Caco-2 (cell line): ENCODE measurements at places on chromosomes 5 and 9. TPM values are rescaled to one million over a fixed set of nuclear protein-coding genes. Genes with fewer than 3 reads are reported as not detected.

PDZD2 gene
- total RNA-seq: 0.16 and 0.91 TPM in 2 replicates

HABP4 gene
- 24.8 and 26.7 TPM in 2 replicates for total RNA-seq

FOXD4L5 gene
- total RNA-seq: 0.25 and 0.42 TPM in 2 replicates

DNA sequence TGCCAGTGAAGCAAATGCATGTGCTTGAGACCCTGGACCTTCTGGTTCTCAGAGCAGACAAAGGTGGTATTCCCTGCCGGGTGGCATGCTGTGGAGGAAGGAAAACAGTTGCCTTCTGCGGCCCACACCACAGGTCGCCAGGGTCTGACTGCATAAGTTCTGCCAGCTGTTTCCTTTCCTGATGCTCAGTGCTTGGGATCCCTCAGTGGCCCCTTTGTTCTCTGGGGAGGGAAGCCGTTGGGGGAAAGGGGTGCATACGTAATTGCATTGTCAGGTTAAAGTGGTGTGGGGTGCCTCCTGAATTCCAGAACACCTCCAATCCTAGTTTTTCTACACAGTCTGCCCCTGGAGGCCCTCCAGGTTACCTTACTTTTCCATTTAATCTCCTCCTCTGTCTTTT lies 43.1 kb upstream of the SLC2A8 start:
- no peak for DNase-seq

GRCh38 chr9:114336157-114336556 lies 6.5 kb downstream of the ORM2 start:
- DNase-seq: no peak

DNA sequence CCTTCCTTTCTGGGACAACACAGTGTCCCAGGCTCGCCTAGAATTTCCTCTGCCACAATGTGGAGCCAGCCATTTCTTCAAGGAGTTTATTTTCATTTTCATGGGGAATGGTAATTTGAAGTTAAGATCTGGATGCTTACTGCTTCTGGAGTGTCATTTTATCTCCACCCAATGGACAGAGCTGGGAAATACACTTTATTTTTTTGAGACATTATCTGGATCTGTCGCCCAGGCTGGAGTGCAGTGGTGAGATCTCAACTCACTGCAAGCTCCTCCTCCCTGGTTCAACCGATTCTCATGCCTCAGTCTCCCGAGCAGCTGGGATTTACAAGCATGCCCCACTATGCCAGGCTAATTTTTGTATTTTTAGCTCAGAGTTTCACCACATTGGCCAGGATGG lies 12.7 kb upstream of the THG1L start:
- peak; percentile 64 for DNase-seq

GRCh38 chr5:59999056-59999455 lies 105.5 kb upstream of the PDE4D start:
- DNase-seq: no peak

GRCh38 chr5:146111409-146111808 lies 6.0 kb upstream of the PLAC8L1 start:
- no peak for DNase-seq

GRCh38 chr5:78419396-78419795 lies 59.0 kb downstream of the SCAMP1 start:
- no peak for DNase-seq

DNA sequence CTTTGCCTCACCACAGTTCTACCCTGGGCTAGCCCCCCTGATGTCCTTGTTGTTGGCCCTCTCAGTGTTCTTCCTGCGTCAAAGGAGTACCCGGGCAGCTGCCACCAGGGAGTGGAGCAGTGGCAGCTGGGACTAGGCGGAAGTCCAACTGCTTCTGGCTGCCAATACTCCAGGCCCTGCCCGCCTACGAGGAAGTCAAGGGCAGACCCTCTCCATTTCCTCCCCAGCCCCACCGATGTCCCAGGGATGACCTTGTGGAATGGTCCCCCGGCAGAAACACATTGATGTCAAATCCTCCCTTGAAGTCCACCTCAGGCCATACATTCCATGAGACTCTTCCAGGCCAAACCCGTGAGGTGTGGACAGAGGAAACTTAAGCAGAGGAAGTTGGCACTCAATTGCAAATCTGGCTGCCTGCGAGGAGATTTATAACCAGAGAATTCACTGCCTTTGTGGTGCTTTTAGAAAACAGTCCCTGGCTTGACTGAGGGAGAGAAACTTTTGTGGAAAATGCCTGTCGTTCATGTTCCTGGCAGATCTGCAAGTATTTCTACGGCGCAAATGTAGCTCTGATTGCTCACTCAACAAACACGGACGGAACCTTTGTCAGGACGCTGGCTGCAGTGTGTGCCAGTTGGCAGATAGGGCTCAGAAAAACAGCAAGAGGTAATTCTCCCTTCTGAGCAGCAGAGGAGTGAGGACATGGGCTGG lies 339.7 kb downstream of the RAB3C start:
- DNase-seq: no peak

GRCh38 chr5:149195962-149196361 lies 54.7 kb downstream of the ABLIM3 start:
- DNase-seq: no peak

- DNase-seq: no peak
These were observed 46.0 kb upstream of the COL15A1 start for GRCh38 chr9:98897745-98898144.

GRCh38 chr5:128169401-128170017 lies 85.9 kb downstream of the SLC12A2 start:
- DNase-seq: no peak

DNA sequence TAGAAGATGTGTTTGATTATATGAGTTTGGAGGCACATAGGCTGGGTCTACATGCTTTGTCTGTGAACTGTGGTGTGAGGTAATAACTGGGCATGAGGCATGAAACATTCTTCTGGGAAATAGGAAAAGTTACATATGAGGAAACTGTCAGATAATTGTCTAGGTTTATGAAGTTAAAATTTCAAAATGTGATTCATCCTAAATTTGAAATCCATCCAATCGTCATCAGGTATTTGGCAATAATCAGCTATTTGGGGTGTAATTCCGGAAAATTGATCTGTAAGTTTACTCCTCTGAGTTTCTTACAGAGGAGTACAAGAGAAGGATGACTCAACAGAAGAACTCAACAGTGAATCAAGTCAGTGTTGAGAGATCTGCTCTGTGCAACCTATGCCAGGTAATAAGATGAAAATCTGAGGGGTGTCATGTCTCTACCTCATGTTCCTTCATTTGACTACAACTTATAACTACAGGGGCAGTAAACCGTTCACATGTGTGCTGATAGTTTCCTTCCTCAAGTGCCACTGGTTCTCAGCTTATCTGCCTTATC lies 1171.6 kb upstream of the CDH18 start:
- DNase-seq: no peak
